Fibroblast of skin of left biceps (primary cell): ENCODE measurements at places on chromosomes 6 and 20.

DNA sequence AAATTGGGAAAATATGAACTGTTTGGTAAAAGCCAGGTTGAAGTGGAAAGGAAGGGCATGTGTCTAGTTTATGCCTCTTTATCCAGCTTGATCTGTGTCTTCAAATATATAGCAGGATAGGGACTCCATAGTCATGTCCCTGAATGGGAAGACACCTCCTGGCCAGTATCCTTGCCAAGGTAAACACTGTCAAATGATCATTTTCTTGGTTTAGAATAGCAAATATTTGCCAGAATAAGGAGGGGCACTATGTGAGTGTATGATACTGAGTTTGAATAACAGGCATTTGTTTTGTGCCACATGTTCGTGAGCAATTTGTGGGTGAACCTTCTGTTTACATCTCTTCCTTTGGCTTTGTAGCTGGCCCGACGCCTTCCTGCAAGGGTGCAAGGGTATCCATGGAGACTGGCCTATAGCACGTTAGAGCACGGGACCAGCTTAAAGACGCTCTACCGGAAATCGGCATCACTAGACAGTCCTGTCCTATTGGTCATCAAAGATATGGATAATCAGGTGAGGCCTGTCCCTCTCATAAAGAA is 34.2 kb upstream of the HINT3 start:
- DNase-seq, result no peak

- DNase-seq, result no peak
These were observed 2.1 kb upstream of the GATA5 start for GRCh38 chr20:62477669-62478455.

GRCh38 chr6:127302728-127303660 is 36.3 kb downstream of the RNF146 start:
- DNase-seq, result peak; percentile 14

DNA sequence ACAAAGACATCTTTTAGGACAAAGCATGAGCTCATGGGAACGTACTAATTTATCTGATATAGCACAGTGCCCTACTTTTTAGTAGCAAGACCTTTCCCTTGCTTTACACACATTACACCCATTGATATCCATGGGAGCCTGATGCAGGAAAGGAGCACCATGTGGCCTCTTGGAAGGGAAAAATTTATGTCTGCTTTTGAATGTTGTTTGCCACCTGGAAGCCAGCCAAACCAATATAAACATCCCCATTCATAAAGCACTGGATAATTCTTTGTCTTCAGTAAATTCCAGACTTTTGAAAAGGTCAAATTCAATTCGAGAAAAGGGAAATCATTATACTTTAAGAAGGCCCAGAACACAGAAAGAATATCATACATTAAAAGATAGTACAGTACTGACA is 152.3 kb upstream of the BEND6 start:
- DNase-seq, result no peak
